ENCODE measurements at places on chromosomes 5 and 9.

- DNase-seq, result peak; percentile 55
Measured at GRCh38 chr9:91411096-91411771, 12.4 kb downstream of the NFIL3 start.

DNA sequence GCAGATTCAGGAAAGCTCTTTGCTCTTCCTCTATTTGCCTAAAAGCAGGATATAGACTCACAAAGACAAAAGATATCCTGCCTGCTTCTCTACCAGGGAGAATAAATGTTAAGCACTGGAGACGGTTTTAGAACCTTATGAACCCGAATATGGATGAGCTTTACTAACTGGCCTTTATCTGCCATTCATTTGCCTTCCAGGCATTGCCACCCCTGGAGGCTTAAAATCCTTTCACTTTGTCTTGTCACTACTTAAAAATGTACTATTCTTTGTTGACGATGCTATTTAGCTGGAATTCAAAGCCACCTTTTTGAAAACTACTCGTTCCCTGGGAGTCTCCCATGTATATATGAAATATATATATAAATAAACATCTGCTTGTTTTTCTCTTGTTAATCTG, 23.2 kb upstream of the LVRN start:
- DNase-seq, result no peak

- no peak for DNase-seq
Measured at GRCh38 chr5:91000743-91001142, 382.4 kb downstream of the ARRDC3 start.

- DNase-seq, result peak; percentile 40
Measured at GRCh38 chr9:129406278-129407225, 214.3 kb downstream of the C9orf50 start.

GRCh38 chr9:224582-225520, 10.2 kb downstream of the DOCK8 start:
- peak; percentile 76 for DNase-seq

- no peak for DNase-seq
Measured at GRCh38 chr5:173644673-173645436, 28.4 kb upstream of the BOD1 start.

- no peak for DNase-seq
Measured at GRCh38 chr9:108158236-108158995, 668.8 kb upstream of the KLF4 start.

GRCh38 chr9:109001275-109001676, 12.0 kb downstream of the CTNNAL1 start:
- DNase-seq, result peak; percentile 9

DNA sequence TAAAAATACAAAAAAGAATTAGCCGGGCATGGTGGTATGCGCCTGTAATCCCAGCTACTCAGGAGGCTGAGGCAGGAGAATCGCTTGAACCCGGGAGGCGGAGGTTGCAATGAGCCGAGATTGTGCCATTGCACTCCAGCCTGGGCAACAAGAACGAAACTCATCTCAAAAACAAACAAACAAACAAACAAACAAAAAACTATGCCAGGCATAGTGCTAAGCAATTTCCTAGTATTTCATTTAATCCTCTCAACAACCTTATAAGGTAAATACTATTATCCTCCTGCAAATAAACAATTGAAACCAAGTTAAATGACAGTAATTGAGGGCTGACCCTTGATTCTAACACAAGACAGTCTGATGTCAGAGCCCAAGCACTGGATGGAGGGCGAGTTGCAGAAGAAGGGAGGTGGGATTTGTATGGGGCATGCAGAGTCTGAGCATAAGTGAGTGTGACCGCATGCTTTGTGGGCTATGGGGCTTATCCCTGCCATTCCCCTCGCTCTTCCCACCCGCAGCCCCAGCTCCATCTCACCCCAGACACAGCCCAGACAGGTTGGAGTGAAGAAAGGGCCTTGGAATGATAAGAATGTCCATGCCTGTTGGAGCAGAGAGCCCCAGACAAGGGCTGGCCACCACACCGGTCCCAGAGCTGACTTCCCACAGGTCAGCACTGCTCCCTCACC, 24.3 kb upstream of the RPS14 start:
- peak; percentile 66 for DNase-seq

DNA sequence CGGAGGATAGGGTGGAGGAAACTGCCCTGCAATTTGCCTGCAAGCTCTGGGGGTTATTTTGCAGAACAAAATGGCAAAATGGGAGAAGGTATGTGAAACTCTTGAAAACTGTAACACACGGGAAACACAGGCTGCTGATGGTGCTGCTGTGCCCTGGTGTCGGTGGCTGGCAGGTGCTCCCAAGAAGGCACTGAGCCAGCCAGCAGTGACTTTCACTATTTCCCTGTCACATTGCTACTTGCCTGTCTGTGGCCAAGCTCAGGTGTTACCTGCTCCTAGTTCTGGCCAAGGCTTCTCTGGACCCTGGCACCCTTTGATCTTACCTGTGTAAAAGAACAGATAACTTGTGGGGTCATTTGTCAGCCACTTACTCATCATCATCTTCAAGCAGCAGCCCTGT, 102.2 kb downstream of the CMYA5 start:
- no peak for DNase-seq

DNA sequence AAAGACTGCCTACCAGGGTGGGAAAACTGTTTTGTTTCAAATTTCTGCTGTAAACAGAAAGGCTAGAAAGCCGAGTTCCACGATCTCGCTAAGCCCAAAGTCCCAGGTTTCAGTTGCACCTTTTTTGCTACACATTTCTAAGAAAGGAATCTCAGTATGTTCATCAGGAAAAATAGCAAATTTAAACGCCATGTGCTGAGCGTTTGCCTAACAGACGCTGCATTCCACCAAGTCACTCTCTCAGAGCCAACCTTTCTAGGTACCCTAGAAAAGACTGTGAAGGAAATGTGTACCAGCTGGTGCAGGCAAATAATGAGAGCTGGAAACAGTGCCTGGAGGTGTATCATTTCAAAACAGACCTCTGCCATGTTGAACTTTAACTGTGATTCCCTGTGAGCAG, 71.8 kb downstream of the FRMD3 start:
- no peak for DNase-seq

DNA sequence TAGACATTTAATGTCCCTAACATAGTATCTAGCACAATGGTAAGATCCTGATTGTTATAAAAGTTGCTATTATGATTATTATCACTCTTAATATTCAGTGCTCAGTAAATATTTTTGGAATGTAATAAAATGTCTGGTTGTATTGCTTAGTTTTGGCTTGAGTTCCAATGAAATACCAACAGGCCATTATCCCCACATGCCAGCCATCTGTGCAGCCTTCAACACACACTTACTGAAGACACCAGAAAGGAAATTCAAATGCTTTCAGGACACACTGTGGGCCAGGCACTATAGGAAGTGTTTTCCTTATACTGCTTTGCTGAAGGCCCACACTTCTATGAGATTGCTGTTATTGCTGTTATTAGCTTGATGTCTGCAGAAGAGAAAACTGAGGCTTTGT, 157.5 kb downstream of the TRIM32 start:
- DNase-seq, result no peak

- no peak for DNase-seq
Measured at GRCh38 chr9:104073770-104074133, 20.4 kb upstream of the SMC2 start.

GRCh38 chr5:72244862-72245371, 75.1 kb downstream of the MRPS27 start:
- peak; percentile 56 for DNase-seq

- DNase-seq, result no peak
Measured at GRCh38 chr5:144370273-144370672, 199.6 kb downstream of the KCTD16 start.

DNA sequence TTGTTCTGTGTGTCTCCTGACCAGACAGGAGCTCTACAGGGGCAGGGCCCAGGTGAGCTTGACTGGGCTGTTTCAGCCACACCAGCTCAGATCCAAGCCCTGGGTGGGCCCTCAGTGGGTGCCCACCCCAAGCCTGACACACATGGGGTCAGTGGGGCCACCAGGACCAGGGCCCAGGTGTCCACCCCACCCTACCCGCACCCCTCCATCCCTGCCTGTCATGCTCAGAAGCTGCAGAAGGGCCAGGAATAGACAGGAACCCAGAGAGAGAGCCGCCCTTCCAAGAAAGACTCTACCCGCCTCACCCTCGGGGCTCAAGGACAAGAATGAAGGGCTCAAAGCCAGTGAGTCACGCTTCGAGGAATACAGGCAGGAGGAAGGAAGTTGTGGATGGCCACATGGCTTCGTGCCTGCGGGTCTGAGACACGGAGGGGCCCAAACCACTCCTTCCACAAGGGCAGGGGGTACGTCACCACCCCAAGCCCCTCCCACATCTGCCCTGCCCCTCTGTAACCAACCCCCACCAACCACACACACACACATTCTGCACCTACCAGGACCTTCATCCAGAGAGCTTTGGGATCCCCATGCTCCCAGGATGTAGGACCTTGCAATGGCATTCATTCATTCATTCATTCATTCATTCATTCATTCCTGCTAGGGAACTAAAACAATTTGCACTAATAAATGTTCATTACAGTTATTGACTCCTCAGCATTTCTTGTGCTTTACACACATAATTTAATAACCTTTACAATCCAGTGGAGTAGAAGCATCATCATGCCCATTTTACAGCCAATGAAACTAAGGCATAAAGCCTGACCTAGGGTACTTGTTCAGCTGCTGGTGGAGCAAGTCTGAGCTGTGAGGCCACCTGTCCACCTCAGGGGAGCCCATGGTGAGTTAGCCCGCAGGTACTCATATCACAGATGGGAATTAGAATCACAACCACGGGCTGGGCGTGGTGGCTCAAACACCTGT, 55.9 kb upstream of the STXBP1 start:
- peak; percentile 98 for DNase-seq

GRCh38 chr9:133975511-133975910, 16.6 kb downstream of the VAV2 start:
- DNase-seq, result no peak

GRCh38 chr5:142821733-142822487, 51.7 kb downstream of the ARHGAP26 start:
- peak; percentile 87 for DNase-seq

GRCh38 chr9:118121361-118121760, 417.2 kb downstream of the TLR4 start:
- DNase-seq, result no peak

DNA sequence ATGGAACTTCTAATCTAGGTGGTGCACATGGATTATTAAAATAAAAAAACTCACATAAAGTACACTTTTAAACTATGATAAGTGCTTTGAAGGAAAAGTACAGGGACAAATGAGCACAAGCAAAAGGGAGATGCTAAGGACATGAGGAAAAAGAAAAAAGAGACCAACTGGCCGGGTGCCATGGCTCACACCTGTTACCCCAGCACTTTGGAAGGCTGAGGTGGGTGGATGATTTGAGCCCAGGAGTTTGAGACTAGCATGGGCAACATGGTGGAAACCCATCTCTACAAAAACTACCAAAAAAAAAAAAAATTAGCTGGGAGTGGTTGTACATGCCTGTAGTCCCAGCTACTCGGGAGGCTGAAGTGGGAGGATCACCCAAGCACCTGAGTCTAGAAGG, 67.1 kb downstream of the SH3TC2 start:
- no peak for DNase-seq

GRCh38 chr5:75736273-75736672, 19.0 kb upstream of the POC5 start:
- no peak for DNase-seq

DNA sequence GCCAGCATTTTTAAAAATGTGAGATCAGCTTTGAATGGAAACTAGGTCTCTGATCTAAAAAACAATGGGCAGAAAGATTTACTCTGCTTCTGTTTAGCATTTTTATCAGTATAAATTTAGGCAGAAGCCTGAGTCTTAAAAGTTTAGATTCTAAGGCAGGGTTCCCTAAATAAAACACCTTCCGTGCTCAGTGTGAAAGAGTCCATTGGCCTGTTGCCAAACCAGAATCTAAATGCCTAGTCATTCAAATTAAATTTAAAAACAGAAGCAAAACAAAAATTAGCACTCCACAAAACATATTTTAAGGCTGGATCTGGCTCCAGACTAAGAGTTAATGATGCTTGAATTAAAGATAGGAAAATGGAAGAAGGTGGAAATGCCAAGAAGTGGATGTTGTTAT, 4.5 kb downstream of the TYRP1 start:
- DNase-seq, result peak; percentile 32

- DNase-seq, result no peak
Measured at GRCh38 chr5:83035373-83036100, 41.7 kb downstream of the TMEM167A start.

DNA sequence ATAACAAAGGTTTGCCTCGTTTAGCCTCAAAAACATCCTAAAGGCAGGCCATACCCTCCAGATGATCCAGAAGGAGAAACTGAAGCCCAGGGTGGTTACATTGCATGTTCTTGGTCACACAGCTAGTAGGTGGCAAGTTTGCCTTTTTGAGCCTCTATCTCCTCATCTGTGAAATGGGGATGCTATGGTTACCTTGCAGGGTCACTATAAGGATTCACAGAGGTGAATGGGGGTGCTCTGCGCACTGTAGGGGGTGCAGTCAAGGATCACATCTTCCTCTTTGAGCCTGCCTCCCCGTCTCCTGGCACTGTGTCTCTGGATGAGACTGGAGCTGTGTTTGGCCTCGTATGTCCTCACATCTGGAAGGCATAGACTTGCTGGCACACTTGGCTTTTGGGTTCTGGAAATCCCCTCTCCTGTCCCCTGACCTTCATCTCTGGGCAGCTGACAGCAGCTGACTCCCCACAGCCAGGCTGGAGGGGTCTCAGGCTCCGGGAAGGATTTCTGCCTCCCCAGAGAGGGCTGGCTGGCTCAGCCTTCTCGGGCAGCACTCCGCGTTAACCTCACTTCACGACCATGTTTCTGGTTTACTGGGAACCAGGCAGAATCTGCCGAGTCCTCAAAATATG, 167.7 kb downstream of the RGS3 start:
- no peak for DNase-seq

DNA sequence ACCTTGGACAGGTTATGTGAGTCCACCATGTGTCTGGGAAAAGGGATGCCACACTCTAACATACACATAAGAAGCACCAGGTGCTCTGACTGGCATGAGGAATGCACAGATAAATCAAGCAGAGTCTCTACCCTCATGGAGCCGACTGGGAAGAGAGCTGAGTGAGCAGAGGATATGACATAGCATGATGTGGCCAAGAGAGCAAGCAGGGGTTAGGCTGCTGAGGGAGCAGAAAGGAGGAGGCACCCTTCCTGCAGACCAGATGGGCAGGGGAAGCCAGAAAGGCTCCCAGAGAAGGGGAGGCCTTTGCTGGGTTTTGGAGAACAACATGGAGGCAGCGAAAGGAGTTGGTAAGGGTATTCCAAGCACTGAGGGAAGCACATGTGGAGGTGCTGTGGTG, 223.1 kb downstream of the GNA14 start:
- DNase-seq, result no peak

GRCh38 chr5:14593326-14594021, 11.9 kb downstream of the OTULINL start:
- no peak for DNase-seq

- DNase-seq, result no peak
Measured at GRCh38 chr5:135993335-135993879, 35.4 kb upstream of the TGFBI start.

- peak; percentile 76 for DNase-seq
Measured at GRCh38 chr9:109574061-109574882, 76.2 kb upstream of the PTPN3 start.
